WTC11 (cell line): ENCODE measurements at places on chromosomes 3 and 15.

GRCh38 chr15:40493089-40493840, 22.5 kb downstream of the CHST14 start:
- no peak for DNase-seq

DNA sequence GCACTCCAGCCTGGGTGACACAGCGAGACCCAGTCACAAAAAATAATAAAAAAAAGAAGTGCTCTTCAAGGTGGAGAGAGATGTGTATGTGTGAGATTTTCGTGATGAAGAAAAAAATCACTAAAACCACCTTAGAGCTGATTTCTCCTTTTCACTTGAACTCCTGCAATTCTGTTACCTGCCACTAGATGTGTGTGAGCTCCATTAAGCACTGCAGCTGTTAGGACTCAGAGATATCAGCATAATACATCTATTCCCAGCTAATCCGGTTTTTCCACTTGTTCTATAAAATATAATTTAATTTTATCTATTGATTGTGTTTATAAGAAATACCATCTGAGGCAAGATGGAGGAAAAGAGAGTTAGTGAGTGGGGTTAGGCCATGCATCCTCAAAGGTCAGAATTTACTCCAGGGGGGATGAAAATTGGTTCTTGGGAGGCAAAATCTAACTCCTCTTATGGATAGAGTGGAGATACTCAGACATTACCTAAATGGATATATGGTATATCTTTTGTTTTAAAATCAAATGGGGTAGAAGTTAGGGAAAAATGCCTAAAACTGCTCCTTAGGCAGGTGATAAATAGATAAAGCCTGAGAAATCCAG, 152.7 kb downstream of the IL20RB start:
- no peak for DNase-seq

DNA sequence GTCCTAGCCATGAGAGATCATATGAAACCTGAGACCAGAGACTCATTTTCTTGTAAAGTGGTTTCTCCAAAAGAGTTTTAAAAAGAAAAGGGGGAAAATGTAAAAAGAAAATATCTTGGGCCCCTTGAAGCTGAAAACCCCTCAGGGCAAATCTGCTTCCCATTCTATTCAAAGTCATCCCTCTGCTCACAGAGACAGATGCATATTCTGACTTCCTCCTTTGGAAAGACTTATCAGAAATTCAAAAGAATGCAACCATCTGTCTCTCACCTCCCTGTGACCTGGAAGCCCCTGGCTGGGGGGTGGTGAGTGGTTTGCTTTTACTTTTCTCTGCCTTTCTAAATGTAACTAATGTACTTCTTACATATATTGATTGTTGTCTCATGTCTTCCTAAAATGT, 1154.8 kb downstream of the NSUN3 start:
- no peak for DNase-seq

DNA sequence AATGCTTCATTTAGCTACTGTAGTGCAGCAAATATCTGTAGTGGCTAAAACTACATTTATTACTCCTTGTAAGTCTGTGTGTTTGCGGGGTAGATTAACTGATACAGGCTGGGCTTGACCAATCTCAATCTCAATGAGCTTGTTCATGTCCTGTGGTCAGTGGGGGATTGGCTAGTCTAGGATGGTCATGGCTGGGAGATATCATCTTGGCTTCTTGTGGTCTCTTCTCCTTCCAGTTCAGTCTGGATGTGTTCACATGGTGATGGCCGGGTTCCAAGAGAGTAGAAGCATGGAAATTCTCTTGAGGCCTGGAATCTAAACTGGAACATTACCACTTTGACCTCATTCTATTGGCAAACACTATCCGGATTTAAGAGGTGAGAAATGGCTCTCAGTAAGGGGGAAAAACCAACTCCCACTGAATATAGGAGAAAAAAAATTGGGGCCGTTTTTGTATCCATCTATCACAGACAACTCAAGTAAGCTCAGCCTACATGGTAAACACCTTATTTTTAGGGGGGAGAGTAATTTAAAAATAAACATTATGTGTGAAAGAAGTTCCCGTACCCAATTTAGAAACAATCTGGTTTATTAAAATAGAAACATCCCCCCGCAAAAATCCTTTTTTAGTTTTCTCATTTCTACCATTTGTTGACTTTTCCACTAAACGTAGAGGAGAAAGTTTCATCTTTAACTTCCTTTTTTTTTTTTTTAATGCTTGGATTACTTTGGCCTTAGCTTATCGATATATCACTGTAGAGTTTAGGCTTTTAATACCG, 284.9 kb upstream of the TBC1D5 start:
- DNase-seq, result no peak

DNA sequence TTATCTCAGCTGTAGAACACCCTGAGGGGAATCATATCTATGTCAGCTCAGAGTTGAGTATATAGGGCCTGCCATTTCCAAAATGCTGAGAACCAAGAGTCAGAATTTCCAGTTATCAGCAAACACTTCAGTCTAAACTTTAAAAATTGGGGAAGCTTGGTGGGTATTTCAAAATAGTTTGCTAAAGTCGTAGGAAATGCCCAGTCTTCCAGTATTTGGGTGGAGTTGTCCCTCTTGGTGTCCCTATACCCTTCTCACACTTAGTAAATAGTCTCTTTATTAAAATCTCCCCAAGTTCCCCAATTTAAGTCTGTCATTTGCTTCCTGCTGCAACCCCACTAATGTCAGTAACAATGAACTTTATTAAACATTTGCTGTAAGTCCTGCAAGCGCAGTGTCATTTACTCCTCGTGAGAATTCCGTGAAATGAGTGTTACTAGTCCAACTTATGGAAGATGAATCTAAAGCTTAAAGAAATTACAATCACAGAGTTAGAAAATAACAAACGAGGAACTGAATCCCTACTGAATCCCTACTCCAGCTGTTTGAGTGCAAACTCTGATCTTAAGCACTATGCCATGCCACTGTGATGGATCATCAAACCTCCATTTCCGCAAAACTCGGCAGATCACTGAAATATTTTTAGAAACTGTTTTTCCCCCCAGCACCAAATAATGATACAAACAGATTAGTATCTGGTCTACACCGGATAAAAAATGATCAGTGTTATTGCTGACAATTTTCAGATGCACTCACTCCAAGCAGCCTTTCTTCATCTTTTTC, 341.7 kb upstream of the PROK2 start:
- DNase-seq, result no peak

DNA sequence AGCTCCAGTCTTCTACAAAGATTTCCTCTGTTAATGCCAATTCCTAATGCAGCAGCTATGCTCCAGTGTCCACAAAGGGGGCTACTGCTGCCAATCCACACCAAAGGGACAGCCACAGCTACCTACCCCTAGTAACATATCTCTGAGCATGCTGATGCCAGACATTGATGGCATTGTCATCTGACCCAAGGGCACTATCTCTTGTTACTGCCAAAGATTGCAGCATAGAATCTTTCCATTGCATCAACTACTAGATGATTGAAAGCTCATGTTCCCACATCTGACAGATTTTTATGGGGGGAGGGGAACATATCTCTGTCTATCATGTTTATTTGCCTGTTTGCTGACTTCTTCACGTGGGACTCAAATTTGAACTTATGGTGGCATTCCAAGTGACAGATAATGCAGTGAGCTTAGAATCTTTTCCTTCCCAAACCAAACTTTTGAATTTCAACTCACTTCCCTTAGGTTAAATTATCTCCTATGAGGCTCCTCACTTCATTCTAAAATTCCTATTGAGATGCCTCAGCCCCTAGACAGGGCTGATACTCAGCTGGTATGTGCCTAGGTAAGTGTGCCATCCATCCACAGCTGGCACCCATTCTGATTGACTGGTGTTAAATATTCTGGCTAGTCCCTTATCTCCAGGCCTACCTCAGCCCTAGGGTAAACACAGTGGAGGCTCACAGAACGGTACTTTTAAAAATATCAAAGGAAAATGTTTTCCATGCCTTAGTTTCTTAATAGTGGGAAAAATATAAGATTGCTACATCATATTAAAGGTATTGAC, 100.3 kb downstream of the STRIT1 start:
- DNase-seq, result no peak

DNA sequence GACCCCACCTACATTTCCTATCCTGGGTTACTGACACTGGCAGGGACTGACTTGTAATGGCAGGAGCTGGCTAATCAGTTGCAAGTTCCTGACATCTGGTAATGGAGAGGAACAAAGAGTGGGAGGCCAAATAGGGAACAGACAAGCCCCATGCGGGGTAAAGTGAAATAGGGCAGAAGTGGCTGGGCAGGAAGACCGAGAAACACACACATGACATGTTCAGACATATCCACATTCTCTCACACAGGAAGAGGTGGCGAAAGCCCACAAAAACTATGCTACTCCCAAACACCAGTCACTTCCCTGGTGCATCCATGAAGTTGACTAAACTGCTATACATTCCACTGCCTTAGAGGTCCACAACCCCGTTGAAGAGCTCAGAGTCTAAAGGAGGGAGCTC, 394.1 kb upstream of the TBL1XR1 start:
- no peak for DNase-seq

DNA sequence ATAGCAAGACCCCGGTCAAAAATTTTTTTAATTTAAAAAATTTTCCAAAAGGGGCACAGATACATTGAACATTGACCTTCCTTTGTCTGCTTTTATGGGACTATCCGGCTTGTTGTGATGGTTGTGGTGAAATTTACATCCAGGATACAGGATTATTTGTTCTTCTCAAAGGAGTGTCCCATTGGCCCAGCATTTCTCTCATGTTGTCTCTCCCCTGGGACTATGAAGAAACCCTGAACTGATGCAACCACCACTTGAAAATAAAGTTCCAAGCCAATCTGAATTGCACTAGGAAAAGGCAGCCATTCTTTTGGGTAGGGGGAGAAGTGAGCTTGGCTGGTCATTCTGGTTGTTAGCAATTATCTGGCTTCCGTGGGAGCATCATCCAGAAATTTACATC, 58.4 kb downstream of the PPARG start:
- DNase-seq, result no peak

GRCh38 chr3:23389686-23390085, 186.6 kb downstream of the UBE2E2 start:
- DNase-seq, result no peak
